GM12878 (cell line): ENCODE measurements at places on chromosomes 11 and 22. TPM values are rescaled to one million over a fixed set of nuclear protein-coding genes. Genes with fewer than 3 reads are reported as not detected.

The CDHR5 gene
- total RNA-seq: 0.40 TPM in 1 of 2 replicates, not detected in the other

The CHRM4 gene
- total RNA-seq: 0.13 TPM in 1 of 2 replicates, not detected in the other

The ALDH3B1 gene
- total RNA-seq: 0.32 TPM in 1 of 2 replicates, not detected in the other

GRCh38 chr11:39965701-39966100, 1493.8 kb downstream of the LRRC4C start:
- no peak for DNase-seq

GRCh38 chr11:44608651-44608990, 43.2 kb downstream of the CD82 start:
- no peak for DNase-seq

DNA sequence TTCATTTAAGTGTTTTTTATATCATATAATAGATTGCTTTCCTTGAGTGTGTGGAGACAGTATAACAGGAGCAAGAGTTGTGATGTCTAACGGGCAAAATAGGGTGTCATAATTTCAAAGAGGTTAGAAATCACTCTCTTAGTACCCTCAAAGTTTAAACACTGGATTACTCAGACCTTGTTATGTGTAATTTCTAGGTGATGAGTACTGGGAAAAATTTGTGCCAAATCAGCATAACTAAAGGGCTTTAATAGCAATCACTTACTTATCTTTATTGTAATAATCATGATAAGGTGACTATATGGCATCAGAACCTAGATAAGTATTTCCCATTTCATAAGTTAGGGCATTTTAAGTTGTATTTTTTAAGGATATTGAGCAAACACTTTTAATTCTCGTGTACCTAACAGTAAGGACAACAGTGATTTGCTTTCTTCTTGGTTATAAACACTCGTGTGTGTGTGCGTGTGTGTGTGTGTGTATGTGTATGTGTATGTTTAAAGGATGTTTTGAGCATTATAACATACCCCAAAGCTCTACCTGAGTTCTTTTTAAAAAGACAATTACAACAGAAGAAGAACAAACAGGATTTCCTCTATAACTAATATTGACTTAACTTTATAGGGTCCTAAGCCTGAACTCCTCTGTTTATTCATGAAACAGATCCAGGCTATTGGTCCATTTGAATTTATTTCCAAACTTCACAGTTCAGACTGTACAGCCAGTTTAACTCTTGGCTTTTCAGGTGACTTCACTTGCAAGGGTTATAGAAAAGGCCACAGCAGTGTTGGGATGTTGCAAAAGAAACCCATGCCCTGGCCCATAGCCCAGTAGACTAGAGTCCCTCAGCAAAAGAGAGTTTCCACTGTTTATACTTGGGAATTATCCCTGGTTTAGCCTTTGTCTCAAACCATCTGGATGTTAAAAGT, 23.7 kb upstream of the PDE3B start:
- DNase-seq: no peak

GRCh38 chr11:63874511-63874910, 35.6 kb downstream of the MARK2 start:
- DNase-seq: no peak

DNA sequence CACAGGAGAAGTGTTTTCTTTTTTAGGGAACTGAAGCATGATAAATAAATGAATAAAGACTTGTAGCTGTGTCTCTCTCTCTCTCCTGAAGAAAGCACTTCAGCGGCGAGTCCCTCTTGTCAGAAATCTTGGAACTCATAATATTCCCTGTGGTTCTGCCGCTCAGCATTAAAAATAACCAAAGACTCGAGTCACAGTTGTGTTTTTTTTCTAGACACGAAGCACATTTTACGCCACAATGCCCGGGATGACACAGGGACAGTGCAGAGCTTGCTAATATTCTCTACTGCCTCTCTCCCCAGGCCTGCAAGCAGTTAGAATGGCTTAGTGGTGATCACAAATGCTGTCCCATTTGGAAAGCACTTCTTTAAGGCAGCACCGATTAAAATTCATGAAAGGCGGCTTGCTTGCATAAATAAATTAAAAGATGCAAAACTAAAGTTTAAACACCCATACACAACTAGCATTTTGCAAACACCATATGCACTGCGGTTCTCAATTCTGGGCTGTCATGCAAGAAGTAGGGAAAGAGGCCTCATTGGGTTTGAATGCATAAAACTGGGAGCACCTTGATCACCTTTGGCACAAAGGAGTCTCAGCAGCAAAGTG, 597.4 kb downstream of the SOX6 start:
- no peak for DNase-seq

- DNase-seq: no peak
Measured at GRCh38 chr11:57430952-57431351, 4.0 kb upstream of the SLC43A3 start.

GRCh38 chr11:111520560-111520959, 6.0 kb downstream of the HOATZ start:
- DNase-seq: no peak

DNA sequence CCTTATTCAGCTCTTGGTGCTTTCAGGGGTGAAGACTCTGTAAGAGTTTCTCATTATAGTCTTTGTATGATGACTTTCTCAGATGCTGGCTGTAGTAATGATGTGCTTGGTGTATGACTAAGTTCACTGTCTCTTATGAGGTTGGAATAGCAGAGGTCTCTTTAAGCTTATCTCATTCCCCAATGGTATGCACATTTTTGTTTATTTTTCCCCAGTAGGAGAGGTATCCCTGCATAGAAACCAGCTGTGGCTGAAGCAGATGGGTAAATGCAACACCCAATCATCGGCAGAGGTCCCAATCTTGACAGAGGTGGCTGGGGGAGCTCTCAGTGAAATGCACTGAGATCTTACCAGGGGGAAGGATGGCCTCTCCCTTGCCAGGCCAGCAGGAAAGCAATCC, 34.6 kb downstream of the BBOX1 start:
- no peak for DNase-seq
